Activated CD4-positive, CD25-positive, alpha-beta regulatory T cell treated with anti-CD3 and anti-CD28 coated beads, Interleukin-2, amount 50 U/mL, for 24 hours (primary cell): ENCODE measurements at places on chromosomes 12 and 14.

DNA sequence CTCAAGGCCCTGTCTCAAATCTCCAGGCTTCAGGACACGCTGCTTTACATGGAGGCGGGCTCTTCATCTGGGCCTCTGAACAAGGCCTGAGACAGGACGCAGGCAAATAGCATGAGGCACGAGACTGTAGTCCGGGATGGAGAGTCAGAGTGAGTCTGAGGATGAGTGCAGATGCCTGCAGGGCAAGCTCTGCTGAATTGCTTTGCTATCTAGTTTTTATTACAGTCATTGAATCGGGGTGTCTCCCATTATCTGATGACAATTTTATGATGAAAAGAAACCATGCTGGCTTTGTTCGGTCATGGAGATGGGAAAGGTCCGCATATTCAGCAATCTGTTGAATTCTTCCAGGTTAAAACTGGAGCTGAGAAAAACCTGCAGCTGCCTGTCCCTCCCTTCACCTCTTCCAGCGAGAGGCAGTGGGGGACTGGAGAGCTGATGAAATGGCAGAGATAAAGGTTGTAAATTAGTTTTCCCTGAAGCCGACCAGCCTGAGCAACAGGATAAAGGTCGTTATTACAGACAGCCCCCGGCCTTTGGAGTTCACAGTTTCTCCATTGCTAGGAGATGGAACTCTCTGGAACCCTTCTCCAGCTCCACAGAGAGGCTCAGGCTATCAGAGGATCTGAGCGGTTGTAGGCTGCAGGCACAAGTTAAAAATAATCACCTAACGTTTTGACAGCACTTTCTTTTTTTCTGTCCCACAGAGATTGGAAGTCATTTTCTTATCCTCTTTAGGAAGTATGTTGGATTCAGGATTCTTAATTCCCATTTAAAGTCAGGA lies 1.3 kb upstream of the ADGRD1 start:
- ATAC-seq = no peak

- ATAC-seq = no peak
Observed at GRCh38 chr12:108173892-108174291, 44.8 kb downstream of the WSCD2 start.

DNA sequence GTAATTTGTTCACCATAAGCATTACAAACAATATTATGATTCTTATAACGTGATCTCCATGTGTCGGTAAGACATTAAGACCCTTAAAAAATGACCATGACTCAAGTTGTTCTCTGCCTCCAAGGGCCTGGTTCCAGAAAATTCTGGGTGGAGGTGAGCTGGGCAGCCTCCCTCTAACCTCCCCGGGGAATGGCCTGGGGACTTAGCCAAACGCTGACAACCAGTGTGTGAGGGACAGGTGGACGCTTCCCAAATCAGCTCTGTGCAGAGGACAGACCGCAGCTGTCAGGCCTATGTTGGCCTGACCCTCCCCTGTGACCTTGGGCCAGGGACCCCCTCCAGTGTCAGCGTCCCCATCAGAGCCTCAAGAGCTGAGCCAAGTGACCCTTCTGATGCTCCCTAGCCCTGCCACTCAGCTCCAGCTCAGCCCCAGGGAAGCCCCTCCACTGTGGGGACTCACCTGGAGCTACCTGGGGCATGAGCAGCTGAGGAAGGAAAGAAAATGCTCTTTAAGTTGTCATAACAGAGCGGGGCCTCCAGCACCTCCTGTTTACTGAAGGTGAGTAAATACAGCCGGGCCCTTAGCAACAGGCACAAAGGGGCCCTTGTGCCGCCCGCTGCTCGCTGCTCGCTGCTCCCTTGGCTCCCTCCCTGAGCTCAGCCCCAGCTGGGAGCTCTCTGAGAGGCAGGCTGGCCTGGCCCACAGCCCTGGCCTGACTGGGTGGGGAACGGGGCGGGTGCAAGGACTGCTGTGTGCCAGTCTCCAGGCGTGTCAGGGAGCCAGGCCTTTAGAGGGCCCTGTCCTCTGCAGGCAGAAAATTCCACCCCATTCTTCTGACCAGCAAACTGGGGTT lies 116.6 kb downstream of the CALM1 start:
- ATAC-seq = no peak

DNA sequence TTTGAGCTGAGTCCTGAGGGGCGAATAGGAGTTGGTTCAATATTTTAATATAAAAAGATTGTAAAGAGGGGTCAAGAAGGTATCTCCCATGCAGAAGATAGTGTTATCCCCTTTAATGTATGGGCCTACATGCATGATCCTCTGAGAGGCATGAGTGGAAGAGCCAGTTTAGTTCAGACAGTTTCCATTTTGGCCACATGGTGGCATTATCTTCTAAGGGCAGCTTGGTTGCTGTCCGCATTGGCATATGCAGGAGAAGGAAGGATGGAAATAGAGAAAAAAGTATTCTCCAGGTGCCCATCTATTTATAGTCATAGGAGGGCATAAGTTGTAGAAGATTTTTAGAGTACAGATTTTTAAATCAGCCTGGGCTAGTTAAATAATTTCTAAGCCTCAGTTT lies 5.4 kb downstream of the SAMD4A start:
- no peak for ATAC-seq

GRCh38 chr14:65787461-65787860 lies 374.9 kb downstream of the FUT8 start:
- no peak for ATAC-seq

GRCh38 chr12:104466709-104467345 lies 10.1 kb downstream of the CHST11 start:
- no peak for ATAC-seq

DNA sequence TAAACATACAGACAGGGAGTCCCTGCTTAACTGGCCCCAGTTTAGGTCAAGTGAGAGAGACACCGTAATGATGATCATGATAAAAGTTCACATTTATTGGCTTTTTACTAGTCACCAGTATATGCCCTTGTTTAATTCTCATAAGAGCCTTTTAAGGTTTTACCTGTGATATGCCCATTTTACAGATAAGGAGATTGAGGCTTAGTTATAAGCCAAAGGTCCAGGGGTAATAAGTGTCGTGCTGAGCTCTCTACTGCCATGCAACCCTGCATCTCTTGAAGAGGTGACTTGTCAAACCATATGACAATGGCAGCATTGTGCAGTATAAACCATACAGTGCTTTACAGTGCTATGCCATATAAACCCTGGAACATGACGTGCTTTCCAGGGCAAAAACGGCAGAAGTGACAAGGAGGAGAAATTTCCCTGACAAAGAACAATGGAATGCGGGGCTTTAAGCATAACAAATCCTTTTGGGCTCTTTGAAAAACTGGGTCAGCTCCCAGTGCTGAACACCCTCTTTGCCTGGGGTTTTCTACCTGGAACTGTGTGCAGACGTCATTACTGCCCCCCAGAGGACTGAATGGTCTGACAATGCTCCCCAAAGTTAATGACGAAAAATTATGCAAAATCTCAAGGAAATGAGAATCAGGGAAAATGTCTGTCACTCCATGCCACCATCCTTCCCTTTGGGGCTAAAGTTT lies 59.7 kb upstream of the C14orf132 start:
- ATAC-seq = no peak

GRCh38 chr12:92064422-92064821 lies 81.2 kb downstream of the BTG1 start:
- ATAC-seq = no peak

GRCh38 chr12:44294649-44295048 lies 458.8 kb downstream of the TMEM117 start:
- ATAC-seq = no peak

- no peak for ATAC-seq
Observed at GRCh38 chr12:113228394-113229028, 7.2 kb downstream of the TPCN1 start.

GRCh38 chr14:100304825-100305323 lies 1.4 kb downstream of the SLC25A29 start:
- no peak for ATAC-seq

DNA sequence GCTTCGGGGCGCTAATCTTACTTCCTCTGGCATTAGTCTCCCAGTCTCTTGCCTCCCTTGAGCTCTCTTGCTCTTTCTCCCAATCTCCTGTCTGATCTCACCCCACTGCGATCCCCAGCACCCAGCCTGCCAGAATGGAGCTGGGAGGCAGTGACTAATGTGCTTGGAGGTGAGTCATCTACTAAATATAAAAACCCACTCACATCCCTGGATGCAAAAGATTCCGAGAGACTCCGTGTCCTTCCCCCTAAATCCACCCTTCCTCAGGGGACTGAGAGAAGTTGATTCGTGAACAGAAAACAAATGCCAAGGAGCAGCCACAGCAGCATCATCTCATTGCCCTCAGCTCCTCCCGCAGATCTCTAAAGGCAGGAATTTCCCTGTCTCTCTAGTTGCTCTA lies 45.7 kb upstream of the KCNA5 start:
- ATAC-seq = no peak

DNA sequence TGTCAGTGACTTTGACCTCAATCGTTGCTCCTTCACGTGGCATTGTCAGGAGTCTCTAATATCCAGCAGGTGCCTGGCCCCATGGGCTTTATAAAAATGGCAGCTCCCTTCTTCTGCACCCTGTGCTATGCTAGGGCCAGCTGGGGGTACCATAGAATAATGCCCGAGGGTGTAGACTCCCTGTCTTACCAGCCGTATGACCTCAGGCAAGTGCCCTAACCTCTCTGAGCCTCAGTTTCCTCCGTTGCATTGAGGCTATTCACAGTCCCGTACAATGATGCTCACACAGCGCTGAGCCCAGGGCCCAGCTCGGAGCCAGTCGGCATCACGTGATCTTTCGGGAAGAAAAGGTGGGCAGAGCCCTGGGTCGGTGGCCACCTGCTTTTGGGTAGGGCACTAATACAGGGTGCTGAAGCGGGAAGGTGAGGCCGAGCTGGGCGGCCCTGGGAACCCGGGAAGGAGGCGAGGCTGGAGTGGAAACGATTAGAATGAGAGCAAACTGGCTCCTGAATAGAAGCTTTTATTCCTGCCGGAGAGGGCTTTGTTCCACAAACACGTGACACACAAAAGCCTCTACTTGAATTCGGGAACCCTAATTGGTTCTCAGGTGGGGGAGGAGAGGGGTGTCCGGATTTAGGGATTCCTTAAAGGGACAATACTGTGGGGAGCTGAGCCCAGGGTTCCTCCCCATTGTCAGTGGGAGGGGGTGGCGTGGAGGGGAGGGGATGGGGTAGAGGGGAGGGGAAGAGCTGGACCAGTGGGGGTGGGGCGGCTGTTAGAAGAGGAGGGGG lies 19.9 kb upstream of the MSI1 start:
- ATAC-seq = no peak

DNA sequence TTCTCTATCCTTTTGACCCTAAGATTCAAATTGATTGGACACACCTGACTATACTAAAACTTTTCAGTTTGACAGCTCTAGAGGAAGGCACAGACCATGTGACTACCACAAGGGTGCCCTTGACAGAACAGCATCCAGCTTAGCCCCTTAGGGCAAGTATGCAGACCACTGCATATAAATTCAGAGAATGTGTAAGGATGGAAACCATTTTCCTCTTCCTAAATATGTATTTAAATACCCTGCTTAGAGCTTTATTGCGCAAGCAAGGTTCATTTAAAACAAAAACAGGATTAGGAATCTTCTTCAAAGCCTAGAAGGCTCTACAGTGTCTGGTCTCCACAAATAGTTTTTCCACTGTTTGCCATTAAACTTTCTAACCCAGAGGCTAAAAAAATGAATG lies 202.8 kb downstream of the MED13L start:
- ATAC-seq = no peak

DNA sequence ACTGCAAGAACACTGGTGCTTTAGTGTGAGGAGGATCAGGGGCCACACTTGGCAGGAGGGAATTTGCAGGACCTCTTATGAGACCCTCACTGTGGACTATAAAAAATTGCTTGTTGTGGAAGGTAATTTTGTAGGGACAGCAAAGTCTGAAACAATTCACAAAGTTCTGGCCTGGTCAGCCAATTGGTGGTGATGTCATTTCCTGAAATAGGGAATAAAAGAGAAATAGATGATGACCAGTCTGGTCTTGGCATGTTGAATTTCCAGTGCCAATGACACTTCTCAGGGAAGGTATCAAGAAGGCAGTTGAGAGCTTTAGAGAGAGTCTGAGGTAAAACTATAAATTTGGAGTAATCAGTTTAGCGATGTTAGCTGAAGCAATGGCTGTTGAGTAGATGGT lies 129.3 kb upstream of the LMNTD1 start:
- no peak for ATAC-seq

DNA sequence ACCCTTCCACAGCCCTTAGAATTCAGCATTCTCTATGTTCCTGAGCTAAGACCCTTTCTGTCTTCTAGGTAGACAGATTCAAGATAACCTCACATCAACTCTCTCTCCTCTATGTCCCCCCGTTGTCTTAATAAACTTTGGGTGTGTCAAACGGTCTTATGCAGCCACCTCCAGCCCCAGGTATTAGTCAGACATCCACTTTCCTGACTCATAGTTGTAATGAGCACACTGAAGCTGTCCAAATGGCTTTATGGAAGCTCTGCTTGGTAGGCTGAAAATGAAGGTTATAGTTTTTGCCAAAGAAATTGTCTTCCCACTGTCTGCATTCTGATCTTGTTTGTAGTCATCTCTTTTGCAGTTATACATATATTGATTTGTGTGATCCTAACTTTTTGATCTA lies 482.0 kb downstream of the RMST start:
- ATAC-seq = no peak

- ATAC-seq = peak; percentile 26
Observed at GRCh38 chr12:12714276-12715021, 2.7 kb upstream of the CDKN1B start.

DNA sequence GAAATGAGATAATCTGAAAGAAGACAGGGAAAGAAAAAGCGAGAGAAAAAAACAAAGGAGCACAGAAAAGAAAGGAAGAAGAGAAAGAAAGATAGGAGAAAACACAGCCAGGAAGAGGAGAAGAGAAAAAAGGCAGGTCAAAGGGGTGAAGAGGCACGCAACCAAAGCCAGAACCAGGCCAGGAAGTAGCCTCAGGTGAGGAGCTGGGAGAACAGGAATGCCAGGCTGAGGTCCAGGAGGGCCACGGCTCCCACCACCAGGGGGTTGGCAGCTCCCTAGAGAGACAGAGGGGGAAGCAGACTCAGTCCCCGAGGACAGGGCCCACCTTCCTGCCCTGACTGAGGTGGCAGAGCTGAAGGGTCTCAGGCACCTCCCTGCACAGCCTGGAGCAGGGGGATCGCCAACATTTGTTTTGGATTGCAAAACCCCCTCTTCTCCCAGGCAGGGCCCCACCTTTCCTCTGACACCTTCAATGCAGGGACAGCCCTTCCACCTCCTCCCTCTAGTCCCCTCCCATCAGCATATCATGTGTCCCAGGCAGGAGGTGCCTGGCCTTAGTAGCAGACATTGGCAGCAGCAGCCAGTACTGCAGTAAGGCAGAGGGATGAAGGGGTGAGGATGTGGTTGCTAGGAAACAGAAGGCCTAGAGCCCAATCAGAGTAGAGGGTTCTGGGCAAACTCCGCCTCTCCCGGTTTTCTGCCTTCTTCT lies 2.0 kb upstream of the AP1G2 start:
- no peak for ATAC-seq

GRCh38 chr12:48336564-48336963 lies 14.2 kb downstream of the ZNF641 start:
- ATAC-seq = no peak

GRCh38 chr14:104331871-104332605 lies 193.7 kb downstream of the KIF26A start:
- no peak for ATAC-seq

GRCh38 chr12:107467716-107468115 lies 217.9 kb upstream of the PWP1 start:
- ATAC-seq = no peak
